CD4-positive, alpha-beta T cell treated with Interleukin-4 for 4 hours (primary cell): ENCODE measurements at places on chromosomes 4 and X.

- DNase-seq: no peak
Measured at GRCh38 chrX:39563178-39563577, 534.6 kb downstream of the BCOR start.

GRCh38 chrX:21747558-21747957, 10.4 kb downstream of the SMPX start:
- DNase-seq: no peak

DNA sequence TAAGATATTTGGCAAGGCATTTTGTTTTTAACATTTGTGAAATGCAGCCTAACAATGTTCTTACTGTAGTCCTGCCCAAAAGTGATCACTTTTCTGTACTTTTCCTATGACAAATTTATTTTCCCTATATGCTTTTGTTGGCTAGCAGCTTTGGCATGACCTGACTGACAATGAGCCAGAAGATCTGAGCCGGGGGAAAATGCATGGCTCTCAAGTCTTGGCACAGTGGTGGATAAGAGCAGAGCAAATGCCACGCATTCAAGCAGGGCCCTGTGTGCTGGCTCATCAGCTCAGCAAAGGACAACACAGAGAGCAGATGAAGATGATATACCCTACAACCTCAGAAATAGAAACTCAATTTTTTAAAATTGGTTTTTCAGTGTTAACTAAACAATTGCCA, 187.3 kb downstream of the ANAPC10 start:
- no peak for DNase-seq

DNA sequence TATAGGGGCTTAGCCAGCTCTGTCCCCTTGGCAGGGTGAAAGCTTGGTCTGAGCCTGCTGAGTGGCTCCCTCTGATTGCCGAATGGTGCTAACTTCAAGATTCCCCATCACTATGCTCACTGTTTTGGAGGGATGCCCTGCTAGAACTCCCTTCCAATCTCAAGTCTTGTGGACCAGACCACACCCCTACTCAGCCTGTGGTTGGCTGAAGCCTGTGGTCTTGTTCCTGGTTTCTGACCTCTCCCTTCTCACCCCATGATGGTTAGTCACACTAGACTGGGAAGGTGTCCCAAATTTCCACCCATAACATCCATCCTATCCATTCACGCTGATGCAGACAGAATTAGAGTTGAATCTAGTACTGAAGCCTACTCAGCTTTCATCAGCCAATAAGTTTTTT, 184.7 kb upstream of the NDP start:
- DNase-seq: no peak

DNA sequence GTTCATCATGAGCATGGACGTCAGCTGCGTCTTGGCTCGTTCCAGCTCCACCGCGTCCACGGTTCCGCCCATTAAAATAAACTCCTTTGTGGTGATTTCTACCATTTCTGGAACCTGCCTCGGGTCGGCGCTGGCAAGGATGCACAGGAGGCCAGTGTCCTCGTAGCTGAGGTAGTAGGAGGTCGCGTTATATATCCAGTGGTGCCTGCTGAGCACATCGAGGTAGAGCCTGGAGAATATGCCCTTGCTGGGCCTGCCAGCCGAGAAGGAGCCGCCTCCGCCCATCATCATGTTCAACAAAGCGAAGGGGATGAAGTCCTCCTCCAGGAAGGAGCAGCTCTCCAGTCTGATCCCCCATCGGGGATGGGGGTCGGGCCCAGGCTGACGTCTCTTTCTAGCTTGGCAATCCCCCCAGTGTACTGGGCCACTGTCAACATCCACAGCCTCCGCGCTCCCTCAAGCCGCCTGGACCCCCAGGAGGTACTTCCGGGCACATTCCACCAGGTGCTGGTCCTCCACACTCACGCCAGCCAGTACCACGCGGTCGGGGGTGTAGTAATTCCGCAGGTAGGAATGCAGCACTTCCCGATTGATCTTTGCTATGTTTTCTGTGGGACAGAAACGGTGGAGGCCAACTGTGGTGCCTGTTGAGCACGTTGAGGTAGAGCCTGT, 120.9 kb upstream of the GRID2 start:
- DNase-seq: no peak

GRCh38 chr4:180314972-180315371, 1928.2 kb upstream of the TENM3 start:
- DNase-seq: no peak

GRCh38 chr4:188246488-188246887, 107.2 kb downstream of the TRIML1 start:
- DNase-seq: no peak

GRCh38 chrX:20224814-20225487, 41.8 kb downstream of the RPS6KA3 start:
- peak; percentile 0 for DNase-seq

- DNase-seq: no peak
Measured at GRCh38 chr4:99536271-99536670, 25.4 kb downstream of the C4orf17 start.

GRCh38 chr4:5664778-5665177, 43.6 kb downstream of the EVC2 start:
- no peak for DNase-seq

DNA sequence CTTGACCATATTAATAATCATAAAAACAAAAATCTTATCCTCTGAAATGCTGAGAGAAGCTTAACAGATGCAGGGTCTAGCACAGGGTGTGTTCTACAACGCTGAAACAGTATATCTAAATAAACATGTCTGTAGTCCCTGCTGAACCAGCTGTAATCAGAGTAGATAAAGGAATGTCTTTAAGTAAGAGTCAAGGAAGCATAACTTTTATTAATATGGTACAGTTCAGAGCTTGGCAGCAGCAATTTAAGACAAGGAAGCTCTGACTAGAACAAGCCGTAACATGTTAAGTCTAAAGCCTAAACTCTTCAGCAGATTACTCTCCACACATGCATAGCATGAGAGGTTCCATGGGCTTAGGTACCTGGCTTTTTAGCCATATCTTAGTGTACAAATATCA, 36.1 kb downstream of the NFKB1 start:
- DNase-seq: no peak
